ENCODE measurements at places on chromosomes 4 and X. TPM values are rescaled to one million over a fixed set of nuclear protein-coding genes. Genes with fewer than 3 reads are reported as not detected.

Gene SYP
- total RNA-seq, result 0.34 TPM

Gene CYBB
- 5.6 TPM for total RNA-seq

Gene F8A3
- total RNA-seq, result 9.7 TPM

Gene IL9R
- 2.4 TPM for total RNA-seq

Gene DUSP21
- not detected for total RNA-seq

- peaks cover 4% of the 10 kb centered on the region for H3K27me3 ChIP-seq
- H3K4me3 ChIP-seq, result no peak overlapping the region
- H3K36me3 ChIP-seq, result no peaks in the 10 kb centered on the region
- H3K4me1 ChIP-seq, result no peaks in the 10 kb centered on the region
- no peak overlapping the region for H3K27ac ChIP-seq
Observed at GRCh38 chr4:177131736-177132135, 177.9 kb upstream of the NEIL3 start.

GRCh38 chrX:7889680-7890079 lies 37.5 kb downstream of the PNPLA4 start:
- no peak for DNase-seq
- H3K27ac ChIP-seq, result no peak overlapping the region
- H3K27me3 ChIP-seq, result no peaks in the 10 kb centered on the region
- no peaks in the 10 kb centered on the region for H3K36me3 ChIP-seq
- H3K4me3 ChIP-seq, result no peak overlapping the region
- no peaks in the 10 kb centered on the region for H3K4me1 ChIP-seq

- H3K4me3 ChIP-seq, result no peak overlapping the region
- H3K36me3 ChIP-seq, result no peaks in the 10 kb centered on the region
- no peak for DNase-seq
- H3K27me3 ChIP-seq, result peaks cover 2% of the 10 kb centered on the region
- H3K4me1 ChIP-seq, result peaks cover 7% of the 10 kb centered on the region
- no peak overlapping the region for H3K27ac ChIP-seq
Observed at GRCh38 chrX:46831765-46832327, 5.0 kb upstream of the RP2 start.

DNA sequence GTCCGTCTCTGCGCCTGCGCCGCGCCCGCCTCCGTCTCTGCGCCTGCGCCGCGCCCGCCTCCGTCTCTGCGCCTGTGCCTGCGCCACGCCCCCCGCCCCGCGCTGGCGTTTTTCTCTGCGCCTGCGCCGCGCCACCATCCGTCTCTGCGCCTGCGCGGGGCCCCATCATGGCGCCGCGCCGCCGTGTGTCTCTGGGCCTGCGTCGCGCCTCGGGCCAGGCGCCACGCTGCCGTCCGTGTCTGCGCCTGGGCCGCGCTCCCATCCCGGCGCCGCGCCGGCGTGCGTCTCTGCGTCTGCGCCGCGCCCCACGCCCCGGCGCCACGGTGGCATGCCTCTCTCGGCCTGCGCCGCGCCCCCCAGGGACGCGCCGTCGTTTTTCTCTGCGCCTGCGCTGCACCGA lies 51.8 kb upstream of the DUX4 start:
- H3K27me3 ChIP-seq, result no peaks in the 10 kb centered on the region
- H3K4me1 ChIP-seq, result no peaks in the 10 kb centered on the region
- H3K27ac ChIP-seq, result no peak overlapping the region
- DNase-seq, result no peak
- H3K4me3 ChIP-seq, result no peak overlapping the region
- no peaks in the 10 kb centered on the region for H3K36me3 ChIP-seq

DNA sequence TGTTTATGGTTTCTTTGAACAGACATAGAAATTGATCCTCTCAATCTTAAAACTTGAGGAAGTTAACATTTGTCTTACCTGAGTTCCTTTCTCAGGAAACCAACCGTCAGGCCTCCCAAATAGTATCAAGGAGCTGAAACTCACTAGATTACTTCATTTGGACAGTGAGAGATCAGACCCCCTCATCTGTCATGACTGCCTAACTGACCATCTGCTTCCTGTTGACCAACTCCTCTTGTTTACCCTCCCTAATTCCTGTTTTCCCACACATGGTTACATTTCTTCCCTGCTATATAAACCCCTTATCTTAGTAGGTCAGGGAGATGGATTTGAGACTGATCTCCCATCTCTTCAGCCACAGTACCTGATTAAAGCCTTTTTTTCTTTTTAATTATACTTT lies 46.2 kb upstream of the NMU start:
- no peak for DNase-seq
- no peaks in the 10 kb centered on the region for H3K27me3 ChIP-seq

DNA sequence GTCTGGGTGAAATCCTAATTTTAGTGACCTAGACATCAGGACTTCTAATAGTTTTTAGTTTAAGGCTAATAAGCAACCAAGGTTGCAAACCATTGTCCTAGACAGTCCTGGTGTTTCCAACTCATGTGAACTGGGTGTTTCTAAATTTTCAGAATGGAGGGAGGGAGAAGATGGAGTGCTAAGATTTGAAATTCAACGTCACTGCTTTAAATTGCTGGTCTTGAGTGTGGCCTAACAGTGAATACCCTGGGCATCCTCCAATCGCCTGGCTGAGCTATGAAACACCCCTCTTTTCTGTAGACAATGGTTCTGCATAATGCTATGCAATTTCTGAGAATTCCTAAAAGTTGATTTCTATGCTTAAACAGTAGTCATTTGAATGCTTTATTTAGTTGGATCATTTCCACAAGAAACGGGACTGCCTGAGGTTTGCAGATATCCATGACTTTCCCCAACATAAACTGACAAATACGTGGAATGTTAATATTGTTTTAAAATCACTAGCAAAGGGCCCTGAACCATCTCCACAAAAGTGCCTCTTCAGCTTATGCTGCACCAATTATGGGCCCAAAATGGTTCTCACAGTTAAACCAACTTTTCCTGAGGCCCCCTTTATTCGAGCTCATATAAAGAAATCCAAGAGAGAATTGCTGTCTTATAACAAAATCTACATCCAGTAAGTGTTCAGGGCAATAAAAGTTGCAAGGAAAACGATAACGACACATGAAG lies 1.1 kb downstream of the FBXL5 start:
- no peak for DNase-seq
- no peaks in the 10 kb centered on the region for H3K27me3 ChIP-seq
- peak overlapping the region; percentile 97 for H3K4me3 ChIP-seq
- peak overlapping the region; percentile 94 for H3K27ac ChIP-seq
- peaks cover 57% of the 10 kb centered on the region for H3K4me1 ChIP-seq
- H3K36me3 ChIP-seq, result no peaks in the 10 kb centered on the region

- H3K36me3 ChIP-seq, result no peaks in the 10 kb centered on the region
- no peak overlapping the region for H3K4me3 ChIP-seq
- no peak overlapping the region for H3K27ac ChIP-seq
- H3K4me1 ChIP-seq, result no peaks in the 10 kb centered on the region
- peaks cover 8% of the 10 kb centered on the region for H3K27me3 ChIP-seq
Observed at GRCh38 chr4:138300616-138301015, 58.5 kb upstream of the SLC7A11 start.

DNA sequence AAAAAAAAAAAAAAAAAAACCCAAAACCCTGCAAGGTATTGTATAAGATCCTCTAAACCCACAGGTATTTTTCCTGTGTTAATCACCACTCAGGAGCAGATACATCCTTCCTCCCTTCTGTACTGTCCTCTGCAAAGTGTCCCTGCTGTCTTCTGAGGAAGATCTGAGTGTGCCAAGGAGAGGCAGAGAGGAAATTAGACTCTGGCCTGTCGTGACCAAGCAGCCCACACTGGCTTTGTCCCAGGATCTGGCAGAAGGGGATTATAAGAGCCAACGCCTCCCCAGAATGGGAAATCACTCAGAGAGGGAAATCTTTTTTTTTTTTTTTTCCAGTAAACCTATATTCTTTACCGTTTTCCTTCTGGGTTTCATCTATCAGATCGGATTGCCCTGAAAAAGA lies 39.6 kb downstream of the PTCHD1 start:
- H3K27ac ChIP-seq, result no peak overlapping the region
- no peaks in the 10 kb centered on the region for H3K36me3 ChIP-seq
- no peaks in the 10 kb centered on the region for H3K4me1 ChIP-seq
- no peaks in the 10 kb centered on the region for H3K27me3 ChIP-seq

DNA sequence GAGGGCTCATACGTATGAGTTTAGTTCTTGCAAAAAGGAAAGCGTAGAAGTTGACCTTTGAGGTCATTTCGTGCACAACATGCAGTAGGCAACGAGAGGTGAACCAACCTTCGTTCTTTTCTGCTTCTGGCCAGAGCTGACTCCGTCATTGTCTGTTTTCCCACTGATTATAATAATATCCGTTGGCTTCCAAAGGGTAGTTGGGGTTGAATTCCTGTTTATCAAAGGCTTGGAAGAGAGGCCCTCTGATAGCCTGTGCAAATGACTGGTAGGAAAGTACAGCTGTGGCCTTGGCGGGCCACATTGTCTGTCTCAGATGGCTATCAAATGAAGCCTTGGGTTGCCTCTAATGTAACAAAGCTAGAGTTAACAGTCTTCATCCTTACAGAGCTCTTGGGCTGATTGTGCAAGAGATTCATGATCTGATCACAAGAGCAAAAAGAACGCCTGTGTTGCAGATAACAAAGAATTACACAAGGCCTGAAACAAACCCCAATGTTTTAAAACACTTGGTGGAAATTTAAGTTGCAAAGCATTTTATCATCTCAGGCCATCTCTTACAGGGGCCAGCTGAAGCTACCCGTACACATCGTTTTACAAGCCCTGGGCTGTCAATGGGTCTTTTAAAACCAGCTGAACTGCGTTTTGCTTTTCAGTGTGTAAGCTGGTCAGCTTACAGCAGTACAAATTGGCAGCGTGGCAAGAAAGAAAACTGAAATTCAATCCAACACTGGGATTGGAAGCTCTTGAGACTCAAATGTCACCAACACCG lies 46.1 kb upstream of the FAM9C start:
- peak overlapping the region; percentile 71 for H3K4me3 ChIP-seq
- no peak for DNase-seq
- H3K27ac ChIP-seq, result peak overlapping the region; percentile 93
